ENCODE measurements at places on chromosomes 11 and 22.

- no peak for DNase-seq
Observed at GRCh38 chr22:29801796-29802195, 34.6 kb downstream of the UQCR10 start.

DNA sequence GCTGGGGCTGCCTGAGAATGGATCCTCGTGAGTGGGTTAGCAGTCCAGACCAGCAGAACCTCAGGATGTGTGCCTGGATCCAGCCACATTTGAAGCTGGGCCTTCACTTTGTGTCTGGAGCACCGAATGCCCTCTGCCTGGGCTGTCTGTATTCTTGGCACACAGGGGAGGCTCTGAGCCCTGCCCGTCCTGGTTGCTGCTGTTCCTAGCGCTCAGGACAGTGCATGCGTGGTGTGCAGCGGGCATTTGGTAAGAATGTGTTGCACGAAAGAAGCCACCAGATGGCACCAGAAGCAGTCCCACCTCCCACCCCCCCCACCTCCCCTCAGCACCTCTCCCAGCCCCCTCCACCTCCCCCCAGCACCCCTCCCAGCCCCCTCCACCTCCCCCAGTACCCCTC lies 4.1 kb upstream of the MAPK11 start:
- peak; percentile 55 for DNase-seq

DNA sequence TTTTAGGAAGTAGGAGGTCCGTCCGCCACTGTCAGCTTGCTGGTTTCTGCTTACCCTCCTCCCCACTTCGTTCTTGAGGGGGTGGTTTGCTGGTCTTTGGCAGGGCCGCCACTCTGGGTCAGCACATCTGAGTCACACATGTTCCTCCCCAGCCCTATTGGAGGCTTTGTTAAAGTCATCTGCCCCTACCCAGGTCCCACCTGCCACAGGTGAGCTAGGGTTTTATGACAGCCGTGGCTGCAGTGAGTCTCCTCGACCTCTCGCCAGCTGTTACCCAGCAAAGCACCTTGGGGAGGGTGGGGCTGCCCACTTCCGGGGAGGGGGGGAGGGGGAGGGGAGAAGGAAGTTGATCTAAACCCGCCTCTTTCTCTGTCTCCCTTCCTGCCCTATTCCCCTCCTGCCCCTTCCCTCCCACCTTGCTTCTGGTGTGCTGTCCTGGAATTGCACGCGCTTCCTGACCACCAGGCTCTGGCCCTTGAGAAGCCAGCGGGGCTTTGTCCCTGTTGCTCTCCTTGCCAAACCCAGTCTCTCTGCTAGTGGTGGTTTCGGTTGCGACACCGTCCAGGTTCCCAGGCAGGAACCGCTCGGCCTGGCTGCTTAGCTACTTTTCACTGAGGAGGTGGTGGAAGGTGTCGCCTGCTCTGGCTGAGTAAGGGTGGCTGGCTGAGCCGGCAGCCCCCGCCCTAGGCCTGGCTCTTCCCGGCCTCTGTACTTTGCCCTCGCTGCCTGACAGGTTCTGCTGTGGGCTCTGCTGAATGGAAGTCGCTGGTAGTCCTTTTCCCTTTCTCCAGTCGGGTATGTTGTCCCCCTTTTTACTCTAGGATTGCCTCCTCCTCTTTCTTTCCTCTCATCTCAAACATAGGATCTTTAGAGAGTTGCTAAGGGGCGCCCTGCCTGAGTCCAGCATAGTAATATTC lies 28.5 kb downstream of the RCOR2 start:
- DNase-seq, result peak; percentile 79

GRCh38 chr11:71286701-71287643 lies 34.6 kb upstream of the SHANK2 start:
- no peak for DNase-seq

GRCh38 chr22:21447694-21448402 lies 19.3 kb upstream of the TMEM191C start:
- peak; percentile 15 for DNase-seq

- no peak for DNase-seq
Observed at GRCh38 chr22:25754527-25755202, 12.7 kb downstream of the MYO18B start.

DNA sequence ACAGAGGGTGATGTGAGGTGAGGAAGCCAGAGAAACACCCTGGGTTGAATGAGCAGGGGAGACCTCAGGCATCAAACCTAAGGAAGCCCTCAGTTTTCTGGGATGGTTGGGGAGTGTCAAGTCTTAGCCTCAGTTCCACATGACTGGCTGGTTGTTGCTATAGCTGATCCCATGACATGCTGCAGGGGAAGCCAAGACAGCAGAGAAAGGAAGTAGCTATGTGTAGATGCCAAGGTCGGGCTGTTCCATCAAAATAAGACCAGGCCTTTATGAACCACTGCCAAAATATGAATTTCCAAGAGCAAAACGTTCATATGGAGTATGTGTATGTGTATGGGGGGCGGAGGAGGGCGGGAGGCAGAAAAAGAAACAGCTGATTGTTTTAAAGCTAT lies 11.6 kb downstream of the CD59 start:
- DNase-seq, result no peak

DNA sequence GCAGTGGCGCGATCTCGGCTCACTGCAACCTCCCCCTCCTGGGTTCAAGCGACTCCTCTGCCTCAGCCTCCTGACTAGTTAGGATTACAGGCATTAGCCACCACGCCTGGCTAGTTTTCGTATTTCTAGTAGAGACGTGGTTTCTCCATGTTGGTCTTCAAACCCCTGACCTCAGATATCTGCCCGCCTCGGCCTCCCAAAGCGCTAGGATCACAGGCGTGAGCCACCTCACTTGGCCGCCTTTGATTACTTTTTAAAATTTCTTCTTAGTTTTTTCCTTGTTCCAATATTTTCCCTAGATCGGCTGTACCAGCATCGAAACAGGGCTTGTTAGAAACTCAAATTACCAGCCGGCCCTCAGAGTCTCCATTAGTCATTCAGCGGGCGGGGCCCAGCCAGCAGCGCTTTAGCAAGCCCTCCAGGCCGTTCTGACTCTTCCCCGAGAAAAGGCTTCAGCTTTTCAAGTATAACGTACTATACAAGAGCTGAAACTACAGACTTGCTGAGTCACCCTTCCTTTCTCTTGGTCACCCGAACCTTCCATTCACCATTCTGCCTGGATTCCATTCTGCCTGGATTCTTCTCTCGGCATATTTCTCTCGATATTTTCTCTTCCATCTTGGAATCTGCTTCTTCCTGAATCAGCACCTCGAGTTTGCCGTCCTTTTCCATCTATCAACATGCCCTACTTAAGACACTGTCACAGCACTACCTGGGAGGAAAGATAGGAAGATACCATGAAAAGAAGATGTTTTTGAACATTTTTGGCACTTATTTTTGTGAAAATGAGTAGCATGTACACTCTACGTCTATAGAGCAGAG lies 6.7 kb upstream of the CAPRIN1 start:
- DNase-seq, result peak; percentile 18

Measured in activated CD4-positive, alpha-beta memory T cell treated with anti-CD3 and anti-CD28 coated beads, Interleukin-2, amount 10 ng/mL, durations not matched to agents 7 days and 5 days (primary cell).